Stimulated activated CD8-positive, alpha-beta memory T cell treated with anti-CD3 and anti-CD28 coated beads, Interleukin-15, amount 100 ng/mL, for 48 hours (primary cell): ENCODE measurements at places on chromosomes 7 and 10.

DNA sequence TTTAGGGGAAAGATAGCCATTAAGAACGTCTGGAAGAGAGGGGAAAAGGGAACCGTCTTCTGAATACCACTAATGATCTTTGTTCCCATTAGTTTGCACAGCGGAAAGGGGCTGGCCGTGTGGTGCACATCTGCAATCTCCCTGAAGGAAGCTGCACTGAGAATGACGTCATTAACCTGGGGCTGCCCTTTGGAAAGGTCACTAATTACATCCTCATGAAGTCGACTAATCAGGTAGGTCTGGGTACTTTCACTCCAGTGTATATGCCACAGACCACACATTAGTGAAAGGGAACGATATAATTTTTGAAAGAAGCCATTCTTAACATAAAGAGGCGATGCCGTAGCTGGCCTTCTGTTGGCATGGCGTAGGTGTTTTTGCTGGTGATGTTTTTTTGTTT, 74.3 kb upstream of the PDCD4 start:
- DNase-seq, result no peak

DNA sequence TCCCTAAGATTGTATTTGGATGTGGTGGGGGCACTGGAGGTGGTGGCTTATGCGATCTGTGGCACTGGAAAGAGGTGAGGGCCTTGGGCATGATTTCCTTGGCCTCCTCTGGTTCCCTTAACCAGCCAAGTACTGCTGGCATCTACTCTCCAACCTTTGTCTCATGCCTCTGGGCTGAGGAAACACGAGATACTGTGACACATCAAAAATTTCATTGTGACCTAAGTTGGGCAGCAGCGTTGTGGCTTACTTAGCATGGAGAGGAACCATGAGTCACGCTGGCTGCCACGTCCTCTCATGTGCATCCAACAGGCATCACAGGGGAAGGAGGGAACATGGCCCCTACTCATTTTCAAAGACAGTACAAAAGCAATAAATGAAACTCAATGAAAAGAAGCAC, 29.7 kb upstream of the GSDME start:
- no peak for DNase-seq

DNA sequence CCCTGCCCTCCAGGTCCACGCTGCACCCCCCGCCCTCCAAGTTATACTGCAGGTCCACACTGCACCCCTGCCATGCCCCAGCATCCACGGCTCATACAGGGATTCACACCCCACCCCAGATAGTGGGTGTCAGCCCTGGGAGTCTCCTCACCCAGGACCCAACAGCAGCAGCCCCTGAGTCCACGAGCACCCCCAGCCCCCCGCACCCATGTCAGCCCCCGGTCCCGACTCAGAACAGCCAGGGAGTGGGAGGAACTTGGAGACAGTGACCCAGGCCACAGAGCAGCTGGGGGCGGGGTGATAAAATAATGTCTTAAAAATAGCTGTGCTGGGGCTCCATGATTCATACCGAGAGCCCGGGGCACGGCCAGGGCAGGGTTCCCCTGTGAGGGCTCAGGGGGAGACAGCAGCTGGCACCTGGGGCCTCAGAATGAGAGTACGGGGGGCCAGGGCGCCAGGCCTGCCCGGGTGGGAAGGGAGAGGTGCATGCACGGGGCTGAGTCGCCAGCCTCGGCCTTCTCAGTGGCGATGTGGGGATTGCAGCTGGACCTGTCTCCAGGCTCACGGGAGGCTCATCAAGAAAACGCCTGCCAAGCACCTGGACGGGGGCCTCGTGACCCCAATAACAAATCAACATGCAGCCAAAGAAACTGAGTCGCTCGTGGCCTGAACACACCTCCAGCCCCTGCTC, 29.8 kb downstream of the ADAP1 start:
- peak; percentile 82 for DNase-seq

- DNase-seq, result no peak
Measured at GRCh38 chr7:55539380-55539779, 32.9 kb downstream of the VOPP1 start.
